ENCODE measurements at places on chromosomes 12 and 14.

GRCh38 chr14:84454114-84454513 is 1075.8 kb upstream of the FLRT2 start:
- DNase-seq = no peak

GRCh38 chr14:74563586-74564159 is 48.4 kb downstream of the LTBP2 start:
- no peak for DNase-seq

GRCh38 chr12:20494851-20495250 is 126.5 kb downstream of the PDE3A start:
- DNase-seq = no peak

DNA sequence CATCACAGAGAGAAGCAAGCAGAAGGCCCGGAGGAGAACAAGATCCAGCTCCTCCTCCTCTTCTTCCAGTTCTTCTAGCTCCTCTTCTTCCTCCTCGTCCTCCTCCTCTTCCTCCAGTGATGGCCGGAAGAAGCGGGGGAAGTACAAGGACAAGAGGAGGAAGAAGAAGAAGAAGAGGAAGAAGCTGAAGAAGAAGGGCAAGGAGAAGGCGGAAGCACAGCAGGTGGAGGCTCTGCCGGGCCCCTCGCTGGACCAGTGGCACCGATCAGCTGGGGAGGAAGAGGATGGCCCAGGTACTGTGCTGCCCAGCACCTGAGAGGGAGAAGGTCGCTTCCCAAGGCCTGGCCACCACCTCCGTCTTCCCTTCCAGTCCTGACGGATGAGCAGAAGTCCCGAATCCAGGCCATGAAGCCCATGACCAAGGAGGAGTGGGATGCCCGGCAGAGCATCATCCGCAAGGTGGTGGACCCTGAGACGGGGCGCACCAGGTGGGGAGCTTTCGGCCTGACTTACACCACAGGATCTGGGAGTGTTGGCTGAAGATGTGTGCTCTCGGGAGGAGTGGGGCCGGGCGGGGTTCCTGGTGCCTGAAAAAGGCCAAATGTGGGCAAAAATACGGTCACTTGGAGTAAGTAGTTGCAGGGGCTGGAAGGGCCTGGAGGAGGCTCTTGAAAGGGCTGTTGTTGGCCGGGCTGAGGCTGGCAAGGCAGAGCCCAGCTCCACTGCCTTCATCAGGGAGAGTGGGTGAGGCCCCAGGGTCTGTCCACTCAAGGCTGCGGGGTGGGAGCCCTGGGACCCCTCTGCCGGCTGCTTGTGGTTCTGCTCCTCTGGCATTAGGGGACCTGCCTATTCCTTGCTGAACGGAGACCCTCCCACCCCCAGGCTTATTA is 1.4 kb downstream of the ARL6IP4 start:
- no peak for DNase-seq

Measured in nucleus accumbens (tissue), 56 donors.